Endothelial cell of umbilical vein (primary cell): ENCODE measurements at places on chromosomes 11 and 22. TPM values are rescaled to one million over a fixed set of nuclear protein-coding genes. Genes with fewer than 3 reads are reported as not detected.

Gene PNPLA5
- total RNA-seq: not detected in 2 replicates

Gene CRYAB
- not detected in 2 replicates for total RNA-seq

Gene APOL1
- total RNA-seq: 9.3 and 14.1 TPM in 2 replicates

Gene ARHGAP8
- not detected in 2 replicates for total RNA-seq

Gene GP1BB
- 1.5 and 1.7 TPM in 2 replicates for total RNA-seq

Gene C11orf42
- total RNA-seq: not detected in 2 replicates

Gene CD44
- total RNA-seq: 26.3 and 68.3 TPM in 2 replicates

Gene PATE4
- total RNA-seq: not detected in 2 replicates

Gene DEFB108B
- total RNA-seq: not detected in 2 replicates

Gene PHF21B
- total RNA-seq: not detected in 2 replicates

Gene NEFH
- 0.09 and 1.5 TPM in 2 replicates for total RNA-seq

Gene SERHL2
- 0.76 and 0.80 TPM in 2 replicates for total RNA-seq

Gene HPX
- total RNA-seq: 1.3 and 2.1 TPM in 2 replicates

Gene DYNC2H1
- 4.2 and 5.7 TPM in 2 replicates for total RNA-seq

Gene OR8U1
- not detected in 2 replicates for total RNA-seq

Gene SLC22A25
- total RNA-seq: not detected in 2 replicates

Gene VEGFB
- total RNA-seq: 89.6 and 98.1 TPM in 2 replicates
